ENCODE measurements at places on chromosomes 2 and 18.

- no peak for DNase-seq
Measured at GRCh38 chr18:22108674-22109073, 60.7 kb upstream of the GATA6 start.

DNA sequence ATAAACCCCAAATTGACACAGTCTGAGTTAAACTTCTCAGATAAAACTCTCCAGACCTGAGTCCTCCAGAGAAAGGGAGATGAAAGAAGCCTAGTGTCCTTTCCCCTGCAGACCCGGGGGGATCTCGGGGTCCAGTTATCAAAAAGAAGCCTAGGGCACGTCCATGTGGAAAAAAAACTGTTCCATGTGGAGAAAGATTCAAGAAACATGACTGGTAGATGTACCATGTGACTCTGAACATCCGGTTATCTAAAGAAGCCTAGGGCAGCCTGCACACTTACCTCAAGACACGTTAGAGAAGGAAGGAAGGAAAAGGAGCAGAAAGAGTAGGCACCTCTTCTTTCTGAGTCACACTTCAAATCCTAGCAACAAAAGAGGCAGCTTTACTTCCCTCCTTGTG, 421.0 kb downstream of the LRATD1 start:
- no peak for DNase-seq

GRCh38 chr2:113080134-113080533, 12.4 kb downstream of the IL1F10 start:
- no peak for DNase-seq

- no peak for DNase-seq
Measured at GRCh38 chr2:66695226-66695735, 260.4 kb downstream of the MEIS1 start.

DNA sequence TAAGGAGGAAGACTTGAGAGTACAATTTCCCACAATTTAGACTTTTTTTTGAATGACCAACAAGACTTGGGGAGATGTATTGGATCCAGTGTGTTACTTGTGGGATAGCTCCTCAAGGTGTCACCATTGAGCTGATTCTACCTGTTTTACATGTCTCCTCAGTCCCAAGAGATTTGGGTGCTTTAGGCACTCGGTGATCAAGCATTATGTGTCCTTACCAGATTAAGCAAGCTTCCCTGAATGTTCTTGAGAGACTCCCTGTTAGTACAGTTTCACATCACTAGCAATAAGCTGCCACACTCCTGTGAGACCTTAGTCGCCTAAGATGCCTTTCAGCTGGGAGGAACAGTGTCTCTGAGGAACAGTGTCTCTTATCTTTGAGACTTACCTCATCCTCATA, 384.3 kb upstream of the SYT4 start:
- no peak for DNase-seq

GRCh38 chr2:145226901-145227300, 707.0 kb upstream of the ZEB2 start:
- DNase-seq, result no peak

GRCh38 chr18:35479911-35480586, 17.7 kb downstream of the INO80C start:
- no peak for DNase-seq

DNA sequence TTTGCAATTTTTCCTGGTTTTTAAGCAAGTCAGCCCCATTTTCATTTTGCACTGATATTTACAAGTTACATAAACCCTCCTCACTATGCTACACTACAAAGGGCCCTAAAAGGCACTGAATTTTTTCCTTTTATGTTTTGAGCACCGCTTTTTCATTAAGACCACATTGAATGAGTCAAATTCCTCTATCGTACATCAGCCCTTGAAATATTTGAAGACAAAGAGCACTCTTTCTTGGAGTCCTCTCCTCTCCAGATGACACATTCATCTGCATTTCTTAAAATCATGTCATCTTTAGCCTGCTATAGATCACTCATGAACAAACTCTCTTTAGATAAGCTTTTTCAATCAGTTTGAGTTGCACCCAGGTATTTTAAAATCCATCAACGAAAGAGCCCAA, 306.6 kb upstream of the SOX11 start:
- no peak for DNase-seq

- no peak for DNase-seq
Measured at GRCh38 chr2:159497847-159498246, 118.5 kb downstream of the BAZ2B start.

- no peak for DNase-seq
Measured at GRCh38 chr2:171957061-171957460, 34.8 kb downstream of the HAT1 start.

All from esophagus squamous epithelium (tissue), 5 donors.